ENCODE measurements at places on chromosomes 12 and 14.

DNA sequence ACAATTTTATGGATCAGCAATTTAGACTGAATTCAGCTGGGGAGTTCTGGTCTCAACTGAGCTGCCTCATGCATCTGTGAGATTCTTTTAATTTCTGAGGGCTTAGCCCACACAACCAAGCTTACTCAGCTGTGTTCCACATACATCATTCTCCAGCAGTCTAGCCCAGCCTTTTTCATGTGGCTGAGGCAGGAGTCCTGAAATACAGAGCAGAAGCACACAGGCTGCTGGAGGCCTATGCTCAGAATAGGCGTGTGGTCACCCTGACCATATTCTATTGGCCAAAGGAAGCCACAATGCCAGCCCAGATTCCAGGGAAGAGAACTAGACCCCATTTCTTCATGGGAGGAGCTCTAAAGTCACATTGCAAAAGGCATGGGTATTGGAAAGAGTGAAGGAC is 72.3 kb upstream of the DHRS4 start:
- DNase-seq = no peak

DNA sequence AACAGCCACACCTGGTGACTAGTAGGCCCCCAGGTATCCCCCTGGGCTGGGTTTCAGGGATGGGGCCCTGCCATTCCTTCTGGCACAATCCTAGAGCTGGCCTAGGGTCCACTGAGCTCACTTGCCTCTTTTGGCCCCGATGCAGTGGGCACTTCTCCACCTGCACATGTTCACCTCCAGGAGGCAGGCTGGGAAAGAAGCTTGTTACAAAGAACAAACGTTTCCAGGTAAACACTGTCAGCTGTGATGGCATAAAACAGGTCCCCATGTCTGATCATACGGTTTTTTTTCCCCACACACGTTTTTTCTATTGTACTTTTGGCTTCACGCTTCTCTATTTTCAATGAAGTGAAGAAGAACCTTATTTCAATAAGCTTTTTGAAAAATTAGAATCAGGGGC is 15.8 kb upstream of the HVCN1 start:
- peak; percentile 24 for DNase-seq

GRCh38 chr12:58364389-58365086 is 423.2 kb downstream of the ATP23 start:
- peak; percentile 85 for DNase-seq

DNA sequence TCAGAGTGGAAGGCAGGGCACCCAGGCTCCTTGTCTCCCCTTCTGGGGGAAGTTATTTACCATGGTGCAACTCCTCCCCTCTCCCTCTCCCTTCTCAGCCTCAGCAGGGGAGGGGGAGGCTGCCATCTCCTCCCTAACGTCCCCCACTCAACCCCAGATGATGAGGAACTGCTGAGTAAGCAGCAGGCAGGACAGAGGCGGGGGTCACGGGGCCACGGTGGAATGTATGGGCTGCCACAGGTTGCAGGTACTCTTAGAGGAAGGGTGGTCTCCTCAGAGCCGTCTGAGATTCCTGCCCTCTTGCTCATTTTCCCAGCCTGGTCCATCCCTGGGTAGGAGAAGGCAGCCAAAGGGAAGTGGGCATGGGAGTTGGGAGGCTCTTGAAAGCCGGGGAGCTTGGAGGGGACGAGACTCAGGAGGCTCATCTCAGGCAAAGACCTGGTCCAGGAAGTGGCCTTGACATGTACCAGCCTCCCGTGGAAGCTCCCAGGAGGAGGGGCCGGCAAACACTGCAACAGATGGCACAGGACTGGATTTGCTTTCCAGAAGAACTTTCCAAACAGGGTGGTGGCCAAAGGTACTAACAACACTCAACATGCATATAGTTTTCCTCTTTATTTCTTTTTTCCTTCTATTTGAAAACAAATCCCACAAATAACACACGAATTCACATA is 19.0 kb downstream of the RIN3 start:
- DNase-seq = no peak

GRCh38 chr12:109868182-109869051 is 11.9 kb downstream of the GLTP start:
- peak; percentile 12 for DNase-seq

DNA sequence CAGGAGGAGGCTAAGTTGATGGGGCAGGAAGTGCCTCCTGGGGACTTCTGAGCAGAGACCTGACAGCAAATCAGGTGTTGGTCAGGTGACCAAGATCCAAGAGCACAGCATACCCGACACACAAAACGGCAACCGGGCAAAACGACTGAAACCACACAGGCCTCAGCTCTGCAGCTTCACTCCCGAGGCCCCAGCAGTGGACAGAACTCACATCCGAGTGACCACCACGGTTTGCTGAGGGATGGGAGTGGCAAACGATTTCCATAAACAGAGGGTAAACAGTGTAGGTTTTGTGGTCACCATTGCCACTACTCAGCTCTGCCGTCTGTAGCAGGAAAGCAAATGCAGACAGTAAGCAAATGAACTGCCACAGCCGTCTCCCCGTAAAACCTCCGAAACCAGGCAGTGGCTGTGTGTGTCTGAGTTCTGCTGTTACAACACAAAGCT is 14.4 kb downstream of the CHFR start:
- DNase-seq = no peak

DNA sequence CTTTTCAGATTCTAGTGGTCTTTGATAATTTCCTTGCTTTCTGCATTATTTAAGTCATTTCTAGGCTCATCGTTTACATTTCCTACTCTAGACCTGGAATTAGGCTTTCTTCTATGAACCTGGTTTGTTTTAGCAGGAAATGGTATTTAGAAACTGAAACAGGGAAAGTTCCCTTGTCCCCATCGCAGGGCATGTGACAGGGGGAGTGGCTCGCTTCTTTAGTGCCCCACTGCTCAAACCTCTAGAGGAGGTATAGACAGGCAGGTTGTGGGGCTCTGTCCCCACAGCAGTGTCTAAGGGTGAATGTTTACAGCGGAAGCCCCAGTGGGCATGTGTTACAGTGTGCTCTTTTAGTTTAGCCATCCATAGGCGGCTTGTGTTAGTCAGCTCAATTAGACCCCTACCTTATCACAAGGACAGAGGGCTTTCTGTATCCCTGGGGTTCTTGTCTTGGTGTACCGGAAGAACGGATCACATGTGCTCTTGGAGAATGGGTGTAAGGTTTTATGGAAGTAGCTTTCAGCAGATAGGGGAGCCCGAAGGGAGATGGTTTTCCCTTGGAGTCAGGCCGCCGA is 25.0 kb downstream of the IFT81 start:
- no peak for DNase-seq

DNA sequence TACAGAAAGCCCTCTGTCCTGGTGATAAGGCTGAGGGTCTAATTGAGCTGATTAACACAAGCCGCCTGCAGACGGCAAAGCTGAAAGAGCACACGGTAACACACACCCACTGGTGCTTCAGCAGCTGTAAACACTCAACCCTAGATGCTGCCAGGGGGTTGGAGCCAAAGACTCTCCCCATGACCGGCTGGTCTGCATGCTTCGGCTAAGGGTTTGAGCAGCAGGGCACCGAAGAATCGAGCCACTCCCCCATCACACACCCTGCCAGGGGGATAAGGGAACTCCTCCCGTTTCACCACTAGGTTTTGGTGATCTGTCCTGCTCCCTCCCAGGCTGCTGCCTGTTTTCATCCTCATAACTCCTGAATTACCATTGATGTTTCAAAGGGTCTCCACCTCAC is 141.0 kb upstream of the OVCH1 start:
- DNase-seq = no peak

GRCh38 chr12:75503866-75504265 is 7.5 kb downstream of the KRR1 start:
- DNase-seq = no peak

DNA sequence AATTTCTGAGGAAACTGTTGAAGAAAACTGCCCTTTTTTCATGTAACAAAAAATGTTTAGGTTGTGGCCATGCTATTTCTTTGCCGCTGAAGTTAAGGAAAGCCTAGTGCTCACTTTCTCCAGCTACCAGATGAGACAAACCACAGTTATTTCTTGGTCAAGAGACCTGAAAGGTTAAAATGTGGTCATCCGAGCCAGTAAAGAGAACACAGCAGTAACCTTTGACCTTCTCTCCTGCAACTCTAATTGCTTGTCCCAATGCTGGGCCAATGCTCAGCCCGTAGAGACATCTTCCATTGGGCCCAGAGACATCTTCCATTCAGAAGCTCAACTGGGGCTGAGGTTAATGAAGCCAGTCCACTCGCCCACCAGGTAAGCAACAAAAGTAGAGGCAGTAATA is 109.8 kb upstream of the CPSF6 start:
- no peak for DNase-seq
